ENCODE measurements at places on chromosomes 16 and 17.
A peak's percentile ranks its signal among the peaks of the same experiment; 100 is the strongest.

DNA sequence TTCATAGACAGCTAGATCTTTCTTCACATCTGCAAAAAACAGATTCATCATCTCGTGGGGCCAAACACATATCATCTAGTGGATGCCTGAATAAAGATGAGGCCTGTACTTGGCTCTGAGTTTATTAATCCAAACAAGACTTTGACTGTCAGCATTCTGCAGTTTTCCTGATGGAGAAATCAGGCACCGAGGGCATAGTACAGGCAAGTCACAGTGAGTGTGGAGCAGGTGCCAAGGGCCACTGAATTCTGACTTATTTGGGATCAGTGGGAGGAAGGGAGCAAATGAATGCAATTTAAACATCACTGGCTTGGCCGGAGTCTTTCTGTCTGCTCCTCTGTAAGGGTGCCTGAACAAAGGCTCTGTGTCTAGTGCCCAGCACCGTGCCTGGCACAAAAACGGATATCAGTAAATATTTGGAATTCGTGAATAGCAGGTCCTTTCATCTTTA is 975 bp downstream of the CFAP20 start:
- DNase-seq = peak; percentile 16

- no peak for DNase-seq
Measured at GRCh38 chr17:79748295-79749099, 17.8 kb downstream of the ENPP7 start.

- DNase-seq = no peak
Measured at GRCh38 chr16:84237994-84238750, 1.6 kb downstream of the KCNG4 start.

DNA sequence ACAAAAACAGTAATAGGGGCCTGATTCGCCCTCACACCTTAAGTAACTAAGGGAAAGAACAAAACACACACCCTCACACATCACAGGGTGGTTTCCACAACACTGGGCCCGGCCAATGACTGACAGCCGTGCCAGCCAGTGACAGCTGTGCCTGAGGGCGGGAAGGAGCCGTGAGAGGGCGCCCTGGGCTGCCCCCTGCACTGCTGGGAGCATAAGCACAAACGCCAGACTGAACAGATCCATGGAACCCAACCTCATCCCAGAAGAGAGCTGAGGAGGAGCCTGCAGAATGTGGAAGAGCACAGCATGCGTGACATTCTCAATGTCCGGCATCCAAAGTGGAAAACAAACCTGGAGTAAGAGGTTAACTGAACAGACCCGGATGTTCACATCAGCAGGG is 16.0 kb downstream of the CSNK1D start:
- DNase-seq = peak; percentile 81

GRCh38 chr17:33072421-33073161 is 80.9 kb downstream of the SPACA3 start:
- no peak for DNase-seq

GRCh38 chr16:26712876-26713275 is 353.9 kb upstream of the C16orf82 start:
- DNase-seq = no peak

GRCh38 chr16:29891525-29892457 is 7.6 kb downstream of the SEZ6L2 start:
- DNase-seq = no peak

Data from CD4-positive, alpha-beta T cell treated with Interleukin-10 for 1 hour (primary cell).